Myocyte (in vitro differentiated cells): ENCODE measurements at places on chromosomes 3 and 15.
A peak's percentile ranks its signal among the peaks of the same experiment; 100 is the strongest.

DNA sequence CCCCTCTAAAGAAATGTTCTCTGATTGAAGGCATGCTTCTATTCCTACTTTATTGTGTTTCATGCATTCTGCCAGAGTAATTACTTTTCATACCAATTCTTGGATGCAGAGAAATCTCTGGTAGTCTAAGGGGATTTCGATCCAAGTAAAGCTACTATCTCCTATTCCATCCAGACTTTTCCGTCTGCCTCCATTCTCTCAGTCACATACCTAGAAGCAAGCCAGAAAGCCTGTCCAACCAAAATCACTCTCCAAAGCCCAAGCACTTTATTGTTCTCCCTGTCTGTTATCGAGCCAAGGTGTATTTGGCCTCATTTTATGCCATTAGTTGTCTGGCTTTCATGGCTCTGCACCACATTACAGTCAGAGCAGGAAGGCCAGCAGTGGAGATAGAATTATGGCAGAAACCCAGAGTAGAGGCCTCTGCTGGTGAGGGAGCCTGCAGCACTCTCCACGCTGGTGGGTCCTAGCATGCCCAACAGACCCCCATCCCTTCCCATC, 95.9 kb downstream of the SLC49A4 start:
- DNase-seq: no peak

DNA sequence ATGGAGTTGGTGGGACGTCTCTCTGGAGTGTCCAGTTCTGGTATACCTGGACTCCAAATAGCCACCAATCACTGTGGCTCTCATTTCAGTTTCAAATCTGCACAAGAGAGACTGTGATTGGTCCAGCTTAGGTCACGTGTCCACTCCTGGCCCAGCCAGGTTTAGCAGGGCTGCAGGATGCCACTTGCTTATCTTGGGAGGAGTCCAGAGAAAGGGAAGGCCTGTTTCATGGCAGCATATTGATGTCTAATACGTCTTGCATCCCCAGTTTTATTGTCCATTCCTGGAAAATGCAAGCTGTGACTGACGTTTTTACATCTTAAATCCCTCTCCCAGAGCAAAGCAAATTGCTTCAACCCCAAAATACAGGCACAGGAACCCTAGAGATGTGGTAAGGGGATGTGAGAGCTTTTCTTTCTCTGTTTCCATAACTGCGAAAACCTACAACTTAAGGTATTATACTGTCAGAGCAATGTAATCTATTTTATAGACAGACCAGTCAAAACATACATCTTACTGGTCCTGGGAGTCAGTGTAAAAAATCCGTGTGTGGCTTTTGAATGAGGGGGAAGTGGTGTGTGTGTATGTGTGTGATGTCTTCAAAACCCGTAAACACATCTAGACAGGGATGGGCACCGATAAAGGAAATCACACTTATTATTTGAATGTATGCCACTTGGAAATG, 274.4 kb downstream of the TLE3 start:
- DNase-seq: no peak

GRCh38 chr15:63060699-63061098, 18.2 kb downstream of the TPM1 start:
- DNase-seq: no peak

DNA sequence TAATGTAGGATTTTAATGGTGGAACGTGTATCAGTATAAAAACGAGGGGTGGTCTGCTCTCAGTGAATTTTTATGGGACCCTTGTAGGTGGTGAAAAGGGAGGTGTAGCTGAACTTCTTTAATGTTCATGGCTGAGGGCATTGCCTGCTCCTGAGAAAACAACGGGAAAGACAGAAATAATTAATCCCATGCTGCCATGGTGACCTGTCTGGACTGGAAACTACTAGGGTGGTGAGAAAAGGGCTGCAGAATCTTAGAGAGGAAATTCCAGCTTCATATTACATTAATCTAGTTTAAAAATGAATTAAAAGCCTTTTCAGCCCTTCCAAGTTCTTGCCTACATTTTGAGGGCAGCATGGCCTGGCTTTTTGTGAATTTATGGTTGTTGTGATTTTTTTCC, 47.6 kb downstream of the ZBTB38 start:
- no peak for DNase-seq

DNA sequence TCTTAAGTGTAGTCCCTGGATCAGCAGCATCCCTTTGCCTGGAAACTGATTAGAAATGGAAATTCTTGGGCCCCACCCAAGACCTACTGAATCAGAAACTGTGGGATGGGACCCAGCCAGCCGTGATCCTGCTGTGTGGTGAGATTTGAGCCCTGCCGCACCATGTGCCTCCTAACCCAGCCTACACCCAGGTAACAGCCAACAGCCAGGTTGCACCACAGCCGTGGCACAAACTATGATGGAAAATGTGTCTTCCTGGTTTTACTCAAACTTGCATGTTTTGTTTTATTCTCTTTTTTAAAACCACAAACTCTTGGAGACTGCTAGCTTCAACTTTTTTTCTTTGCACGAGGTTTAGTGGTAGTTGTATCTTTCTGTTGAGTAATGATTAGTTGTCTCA, 2.6 kb downstream of the LIMD1 start:
- DNase-seq: no peak

DNA sequence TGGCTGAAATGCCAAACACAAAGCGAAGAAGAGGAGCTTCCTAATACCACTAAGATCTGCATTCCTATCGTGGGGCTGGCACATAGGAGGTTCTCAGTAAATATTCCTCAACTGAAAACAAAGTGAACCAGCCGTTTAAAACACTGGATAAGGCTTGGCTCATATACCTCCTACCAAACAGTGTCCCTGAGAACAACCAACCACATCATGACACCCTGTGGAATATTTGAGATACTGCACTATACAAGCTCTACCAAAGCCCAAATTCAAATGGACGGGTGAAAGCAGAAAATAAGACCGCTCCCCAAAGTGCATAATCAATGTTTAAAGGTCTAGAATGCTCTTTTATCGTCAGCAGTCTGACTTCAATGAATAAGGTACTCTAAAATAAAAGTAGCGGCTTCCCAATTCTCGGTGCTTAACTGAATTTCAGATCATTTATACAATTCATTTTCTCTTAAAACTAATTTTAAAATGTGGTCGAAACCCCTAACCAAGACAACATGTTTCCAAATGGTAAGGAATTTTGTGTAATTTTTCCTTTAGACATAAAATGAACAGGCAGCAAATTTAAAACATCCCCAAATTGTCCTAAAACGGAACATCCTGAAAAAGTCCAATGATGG, 425.8 kb downstream of the ERC2 start:
- peak; percentile 54 for DNase-seq

DNA sequence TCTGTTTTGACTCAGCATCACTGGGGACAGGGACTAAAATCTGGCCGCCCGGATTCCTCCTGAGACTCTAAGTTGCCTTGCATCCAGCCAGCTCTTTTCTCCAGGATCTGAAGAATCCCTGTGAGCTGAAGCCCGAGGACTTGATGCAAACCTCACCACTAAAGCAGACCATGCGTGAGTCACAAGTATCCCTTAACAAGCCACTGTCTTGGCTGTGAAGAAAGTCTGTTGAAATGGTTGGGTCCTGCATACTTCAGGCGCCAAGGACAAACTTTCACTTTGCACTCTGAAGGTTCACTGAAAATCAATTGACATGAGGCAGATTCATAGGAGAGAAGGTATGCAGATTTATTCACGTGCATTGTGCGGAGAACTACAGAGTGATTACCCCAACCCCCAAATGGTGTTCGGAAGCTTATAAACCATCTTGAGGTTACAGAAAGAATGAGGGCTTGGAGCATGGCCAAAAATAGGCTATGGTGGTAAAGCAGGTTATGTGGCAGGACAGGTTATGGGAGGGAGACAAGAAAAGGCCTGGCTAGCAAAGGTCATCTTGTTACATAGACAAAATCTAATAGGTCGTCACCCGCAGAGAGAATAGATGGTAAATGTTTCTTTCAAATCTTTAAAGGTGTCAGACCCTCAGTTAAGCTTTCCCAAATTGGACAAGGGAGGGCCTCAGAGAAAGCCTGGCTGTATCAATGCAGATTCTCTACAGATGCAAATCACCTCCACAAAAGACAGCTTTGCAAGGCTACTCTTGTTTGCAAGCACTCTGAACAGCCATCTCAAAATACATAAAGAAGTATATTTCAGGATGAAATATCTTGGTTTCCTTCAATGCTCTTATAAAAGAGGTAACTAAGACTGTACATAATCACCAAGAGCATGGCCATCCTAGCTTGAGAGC, 126.3 kb upstream of the PLAAT1 start:
- DNase-seq: no peak

DNA sequence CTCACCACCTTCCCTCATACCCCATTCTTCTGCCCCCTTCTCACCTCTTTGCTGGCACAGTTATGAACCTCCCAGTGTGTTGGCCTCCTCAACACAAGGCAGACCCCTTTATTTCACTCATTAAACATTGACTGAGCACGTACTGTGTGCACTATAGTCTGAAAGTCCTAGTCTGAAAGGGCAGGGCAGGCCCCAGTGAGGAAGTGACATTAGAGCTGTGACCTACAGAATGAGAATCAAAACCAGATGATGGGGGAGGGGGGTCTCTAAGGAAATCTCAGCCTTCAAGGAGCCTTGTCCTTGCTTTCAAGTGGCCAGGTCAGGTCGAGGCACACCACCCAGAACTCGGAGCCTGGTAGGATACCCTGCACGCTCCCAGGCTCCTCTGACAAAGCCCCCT, 3.5 kb downstream of the SLC28A1 start:
- no peak for DNase-seq

GRCh38 chr3:72217570-72217969, 432.6 kb upstream of the PROK2 start:
- no peak for DNase-seq

DNA sequence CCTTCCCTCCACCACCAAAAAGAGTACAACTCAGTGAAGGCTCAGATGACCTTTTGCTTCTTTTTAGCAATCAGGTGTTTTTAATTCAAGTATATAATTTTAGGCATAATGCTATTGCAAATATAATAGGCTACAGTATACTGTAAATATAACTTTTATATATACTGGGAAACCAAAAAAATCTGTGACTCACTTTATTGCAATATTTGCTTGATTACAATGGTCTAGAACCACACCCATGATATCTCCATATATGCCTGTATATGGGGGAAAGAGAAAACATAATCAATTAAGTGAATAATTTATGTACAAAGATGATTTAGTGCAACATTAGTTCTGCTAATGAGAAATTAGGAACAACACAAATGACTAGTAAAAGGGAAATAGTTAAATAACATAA, 134.3 kb downstream of the TLE3 start:
- DNase-seq: no peak

DNA sequence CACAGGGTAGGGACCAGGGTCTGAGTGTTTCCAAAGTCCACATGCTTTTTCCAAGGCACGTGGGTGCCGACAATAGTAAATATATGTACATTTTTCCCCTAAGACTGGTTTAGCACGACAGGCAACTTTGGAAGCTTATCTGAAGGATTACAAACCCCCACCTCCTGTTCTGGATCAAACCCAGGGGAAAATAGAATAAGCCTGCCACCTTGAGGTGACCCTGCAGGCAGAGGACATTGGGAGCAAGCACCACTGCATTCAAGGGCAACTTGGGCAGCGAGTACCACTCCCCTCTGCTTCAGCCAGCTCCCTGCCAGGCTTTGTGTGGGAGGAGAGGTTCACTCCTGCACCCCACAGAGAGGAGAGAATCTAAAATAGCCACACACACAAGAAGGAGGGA, 44.8 kb downstream of the KBTBD12 start:
- peak; percentile 51 for DNase-seq

DNA sequence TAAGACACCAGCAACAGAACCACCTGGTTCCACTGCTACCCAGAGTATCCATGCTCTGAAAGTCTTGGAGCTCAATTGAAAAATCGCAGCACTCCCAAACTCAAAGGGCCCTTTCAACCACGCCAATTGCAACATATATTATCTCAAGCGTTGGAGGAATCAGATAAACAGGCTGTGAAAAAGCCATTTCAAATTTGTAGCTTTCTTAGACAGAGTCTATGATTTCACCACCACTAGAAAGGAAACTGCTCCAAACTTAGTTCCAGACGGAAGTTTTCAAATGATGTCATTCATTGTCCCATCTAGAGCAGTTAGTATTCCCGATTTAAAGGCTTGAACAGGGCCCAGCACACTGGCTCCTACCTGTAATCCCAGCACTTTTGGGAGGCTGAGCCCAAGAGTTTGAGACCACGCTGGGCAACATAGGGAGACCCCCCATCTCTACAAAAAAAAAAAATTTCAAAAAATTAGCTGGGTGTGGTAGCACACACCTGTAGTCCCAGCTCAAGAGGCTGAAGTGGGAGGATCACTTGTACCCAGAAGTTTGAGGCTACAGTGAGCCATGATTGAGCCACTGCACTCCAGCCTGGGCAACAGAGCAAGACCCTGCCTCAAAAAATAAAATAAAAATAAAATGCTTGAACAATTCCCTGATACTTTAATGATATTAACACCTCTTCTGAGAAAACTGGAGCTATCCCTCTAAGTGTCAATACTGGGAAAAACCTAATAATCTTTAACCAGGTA, 16.8 kb downstream of the TNIK start:
- DNase-seq: no peak

- peak; percentile 50 for DNase-seq
Observed at GRCh38 chr15:34241376-34242330, 16.8 kb downstream of the EMC4 start.

DNA sequence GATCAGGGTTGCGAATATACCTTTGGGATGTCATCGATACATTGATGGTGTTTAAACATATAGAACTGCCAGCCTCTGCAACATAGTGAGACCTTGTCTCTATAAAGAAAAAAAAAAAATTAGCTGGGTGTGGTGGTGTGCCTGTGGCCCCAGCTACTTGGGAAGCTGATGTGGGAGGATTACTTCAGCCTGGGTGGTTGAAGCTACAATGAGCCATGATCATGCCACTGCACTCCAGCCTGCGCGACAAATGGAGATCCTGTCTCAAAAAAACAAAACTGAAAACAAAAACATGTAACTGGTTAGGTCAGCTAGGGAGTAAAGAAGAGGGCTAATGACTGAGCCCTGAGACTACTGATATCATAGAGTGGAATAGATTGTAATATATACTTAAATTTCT, 30.7 kb upstream of the MGA start:
- no peak for DNase-seq

GRCh38 chr3:5787861-5788488, 600.5 kb downstream of the EDEM1 start:
- no peak for DNase-seq

DNA sequence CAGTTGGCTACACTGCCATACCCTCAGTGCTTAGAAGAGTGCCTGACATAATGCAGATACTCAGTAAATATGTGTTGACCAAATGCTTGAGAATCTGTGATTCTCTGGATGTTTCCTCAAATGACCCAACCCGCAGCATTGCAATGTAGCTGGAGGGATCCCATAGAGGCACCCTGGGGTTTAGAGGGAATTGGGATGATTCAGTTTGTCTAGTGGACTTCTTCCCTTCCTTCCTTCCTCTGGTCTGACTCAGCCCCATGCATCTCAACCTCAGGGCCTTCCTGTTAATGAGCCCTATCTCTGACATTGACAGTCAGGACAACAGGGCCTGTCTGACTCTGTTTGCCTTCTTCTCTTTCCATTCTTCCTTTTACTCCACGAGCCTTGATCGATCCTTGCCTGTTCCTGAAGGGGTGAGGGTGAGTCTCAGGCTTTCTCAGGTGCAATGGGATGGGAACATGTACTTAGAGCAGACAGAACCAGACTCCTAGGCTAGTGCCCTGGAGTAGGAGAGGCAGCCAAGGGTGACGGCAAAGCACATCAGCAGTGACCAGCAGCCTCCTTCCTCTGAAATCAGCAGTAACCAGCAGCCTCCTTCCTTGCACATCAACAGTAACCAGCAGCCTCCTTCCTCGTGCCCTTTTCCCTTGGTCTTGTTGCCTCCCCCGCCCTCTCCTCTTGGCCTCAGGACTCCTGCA, 78.2 kb downstream of the DGKG start:
- DNase-seq: no peak
